ENCODE measurements at places on chromosomes 6 and 20.

- no peaks in the 10 kb centered on the region for H3K4me1 ChIP-seq
- H3K4me3 ChIP-seq = no peak overlapping the region
- DNase-seq = no peak
- H3K36me3 ChIP-seq = no peaks in the 10 kb centered on the region
- no peak overlapping the region for H3K27ac ChIP-seq
- H3K27me3 ChIP-seq = no peaks in the 10 kb centered on the region
Measured at GRCh38 chr6:45586216-45587171, 208.8 kb upstream of the SUPT3H start.

DNA sequence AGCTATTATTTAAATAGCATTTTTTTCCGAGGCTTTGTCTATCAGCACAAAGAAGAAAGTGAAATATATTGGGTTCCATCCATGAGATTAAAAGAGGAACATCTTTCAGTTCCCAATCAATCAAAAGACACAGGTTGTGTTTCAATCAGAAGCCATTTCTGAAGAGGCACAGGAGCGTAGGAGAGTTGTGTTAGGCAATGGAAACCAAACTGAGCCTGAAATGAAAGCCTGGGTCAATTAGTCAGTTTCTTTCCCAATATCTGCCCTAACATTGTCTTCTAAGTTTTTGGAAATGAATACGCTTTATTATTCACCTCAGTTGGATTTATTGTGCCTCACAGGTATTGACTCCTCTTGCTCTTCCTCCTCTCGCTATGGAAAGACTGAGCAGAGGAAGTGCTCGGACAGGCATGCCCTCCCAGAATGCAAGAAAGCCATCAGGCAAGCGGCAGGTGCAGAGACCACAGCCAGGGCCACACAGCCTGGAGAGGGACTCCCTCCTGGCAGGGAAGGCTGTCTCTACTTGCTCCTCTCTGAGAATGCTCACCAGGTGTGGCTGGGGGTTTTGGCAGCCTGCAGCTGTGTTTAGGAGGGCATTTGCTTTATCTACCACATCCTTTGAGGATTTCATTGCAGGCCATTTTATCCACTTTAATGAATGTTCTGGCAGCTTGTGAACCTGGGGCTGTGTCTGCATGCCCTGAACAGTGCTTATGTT lies 100.8 kb upstream of the NEDD9 start:
- no peak overlapping the region for H3K27ac ChIP-seq
- H3K27me3 ChIP-seq = no peaks in the 10 kb centered on the region
- H3K4me3 ChIP-seq = no peak overlapping the region
- DNase-seq = no peak

DNA sequence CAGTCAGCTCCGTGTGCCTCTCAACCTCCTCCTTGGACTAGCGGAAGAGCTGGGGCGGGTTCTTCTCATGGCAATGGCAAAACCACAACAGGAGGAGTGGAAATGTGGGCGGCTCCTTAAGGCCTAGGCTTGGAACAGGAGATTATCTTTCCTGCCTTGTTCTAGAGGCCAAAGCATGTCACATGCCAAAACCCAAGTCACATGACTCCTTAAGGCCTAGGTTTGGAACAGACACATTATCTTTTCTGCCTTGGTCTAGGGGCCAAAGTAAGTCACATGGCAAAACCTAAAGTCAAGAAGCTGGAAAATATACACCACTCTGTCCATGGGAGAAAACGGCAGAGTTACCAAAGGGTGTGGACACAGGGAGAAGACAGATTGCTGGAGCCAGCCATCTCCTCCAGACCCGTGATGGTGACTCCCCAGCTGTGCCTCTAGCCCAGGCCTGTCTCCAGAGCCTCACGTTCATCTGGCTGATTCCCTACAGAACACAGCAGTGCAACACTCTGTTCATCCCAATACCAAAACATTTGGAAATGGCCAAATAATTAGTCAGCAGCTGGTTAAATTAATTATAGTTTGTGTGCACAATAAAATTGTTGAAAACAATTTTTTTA lies 34.2 kb downstream of the ANKRD60 start:
- DNase-seq = no peak
- no peaks in the 10 kb centered on the region for H3K36me3 ChIP-seq
- peaks cover 55% of the 10 kb centered on the region for H3K27me3 ChIP-seq
- H3K4me1 ChIP-seq = no peaks in the 10 kb centered on the region

- no peak for DNase-seq
- H3K27ac ChIP-seq = no peak overlapping the region
- H3K4me3 ChIP-seq = no peak overlapping the region
Measured at GRCh38 chr6:83443516-83443915, 12.7 kb upstream of the ME1 start.

DNA sequence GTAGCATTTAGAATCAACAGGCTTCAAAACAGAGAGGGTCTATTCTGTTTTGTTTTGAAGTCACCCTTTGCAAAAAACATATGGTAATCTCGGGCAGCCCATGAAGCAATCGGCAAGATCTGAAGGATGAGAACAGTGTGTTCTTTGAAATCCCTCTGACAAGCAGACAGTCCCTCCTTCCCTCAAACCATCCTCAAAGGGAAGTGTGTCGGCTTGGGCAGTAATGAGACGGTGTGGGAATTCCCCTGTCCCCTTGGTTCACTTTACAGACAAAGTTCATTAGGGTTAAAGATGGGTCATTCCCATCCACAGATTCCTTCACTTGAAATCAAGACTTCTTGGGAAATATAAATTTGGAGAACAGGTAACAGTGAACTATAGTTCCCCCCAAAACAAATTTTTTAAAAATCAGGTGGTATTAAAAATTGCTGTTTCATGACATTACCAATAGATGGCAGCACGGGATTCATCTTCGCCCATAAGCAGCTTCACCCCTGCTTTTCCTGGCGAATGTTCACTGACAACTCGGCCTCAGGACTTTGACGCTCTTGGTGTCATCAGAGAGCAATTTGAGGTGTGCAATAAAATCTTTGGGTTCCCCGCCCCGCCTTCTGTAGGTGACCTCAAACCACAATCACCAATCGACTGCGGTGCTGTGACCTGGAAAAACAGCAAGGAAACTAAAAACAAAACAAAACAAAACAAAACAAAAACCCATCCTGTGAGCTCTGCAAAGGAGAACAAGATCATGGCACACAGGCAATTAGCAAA lies 159.3 kb upstream of the TNFAIP3 start:
- no peak overlapping the region for H3K27ac ChIP-seq
- H3K36me3 ChIP-seq = no peaks in the 10 kb centered on the region
- peak; percentile 25 for DNase-seq
- H3K27me3 ChIP-seq = no peaks in the 10 kb centered on the region
- H3K4me3 ChIP-seq = peak overlapping the region; percentile 39
- H3K4me1 ChIP-seq = peaks cover 28% of the 10 kb centered on the region

DNA sequence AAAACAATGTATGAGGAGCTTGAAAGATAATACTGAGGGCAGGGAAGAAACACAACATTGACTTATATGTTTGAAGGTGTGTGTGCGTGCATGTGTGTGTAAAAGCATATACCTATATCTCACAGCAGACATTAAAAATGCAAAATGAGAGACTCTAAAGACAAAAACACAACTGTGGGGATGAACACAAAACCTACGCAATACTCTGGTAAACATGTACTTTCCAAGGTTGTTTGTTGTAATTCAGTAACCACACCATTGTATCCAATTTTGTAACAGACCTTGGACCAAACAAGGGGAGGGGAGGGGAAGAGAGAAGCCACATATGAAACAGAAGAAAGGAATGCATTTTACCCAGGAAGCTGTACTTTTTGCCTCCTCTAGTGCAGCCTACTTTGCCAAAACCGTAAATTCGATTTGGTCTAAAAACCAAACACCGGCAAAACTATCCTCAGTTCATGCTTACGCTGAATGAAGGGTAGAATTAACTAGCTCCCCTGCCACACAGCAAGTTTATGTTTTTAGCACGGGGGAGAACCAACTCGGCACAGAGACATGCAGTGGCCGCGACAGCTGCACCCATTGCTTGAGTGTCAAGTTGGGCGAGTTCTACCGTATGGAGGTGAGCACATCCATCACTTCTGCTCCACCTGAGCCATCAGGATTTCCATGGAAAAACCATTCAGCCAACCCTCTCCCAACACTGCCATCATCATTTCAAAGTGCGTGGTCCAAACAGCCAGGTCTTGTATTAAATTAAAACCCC lies 50.0 kb downstream of the CNKSR3 start:
- H3K27ac ChIP-seq = no peak overlapping the region
- no peaks in the 10 kb centered on the region for H3K36me3 ChIP-seq
- no peaks in the 10 kb centered on the region for H3K27me3 ChIP-seq
- no peak for DNase-seq
- H3K4me1 ChIP-seq = peaks cover 54% of the 10 kb centered on the region

DNA sequence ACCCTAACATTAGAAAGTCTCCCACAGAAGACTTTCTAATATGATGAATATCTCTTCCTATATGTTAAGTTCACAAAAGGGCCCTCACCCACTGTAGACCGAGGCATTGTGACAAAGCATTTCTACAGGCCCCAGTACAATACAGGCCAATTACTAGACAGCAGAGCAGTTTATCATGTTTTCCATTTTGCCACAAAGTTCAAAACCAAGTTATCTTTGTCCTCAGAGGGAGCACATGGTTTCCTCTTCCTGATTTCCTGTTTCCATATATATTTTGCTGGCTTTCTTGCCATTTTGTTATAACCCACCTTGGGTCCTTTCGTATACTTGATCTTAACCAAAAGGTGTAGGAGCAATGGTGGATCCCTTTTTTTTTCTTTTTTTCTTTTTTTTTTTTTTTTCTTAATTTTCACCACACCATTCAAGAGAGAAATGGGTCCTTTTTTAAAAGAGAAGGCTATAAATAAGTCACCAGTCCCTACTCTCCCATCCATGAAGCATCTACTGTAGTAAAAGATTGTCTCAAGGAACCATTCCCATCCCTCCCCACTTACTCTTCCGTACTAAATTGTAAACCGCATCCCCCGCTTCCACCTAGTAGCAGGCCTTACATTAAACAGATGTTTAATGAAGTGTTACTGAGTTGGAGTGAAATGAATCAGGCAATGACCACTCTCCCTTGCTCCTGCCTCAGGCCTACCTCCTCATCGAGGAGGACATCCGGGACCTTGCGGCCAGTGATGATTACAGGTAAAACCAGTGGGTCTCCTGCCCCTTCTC lies 2.1 kb upstream of the UBE2C start:
- H3K4me3 ChIP-seq = no peak overlapping the region
- H3K36me3 ChIP-seq = peaks cover 61% of the 10 kb centered on the region
- H3K4me1 ChIP-seq = peaks cover 15% of the 10 kb centered on the region

- DNase-seq = no peak
- H3K27me3 ChIP-seq = peaks cover 3% of the 10 kb centered on the region
- no peak overlapping the region for H3K27ac ChIP-seq
- H3K36me3 ChIP-seq = no peaks in the 10 kb centered on the region
- H3K4me3 ChIP-seq = no peak overlapping the region
Measured at GRCh38 chr20:46509523-46509922, 3.8 kb downstream of the ZNF334 start.

DNA sequence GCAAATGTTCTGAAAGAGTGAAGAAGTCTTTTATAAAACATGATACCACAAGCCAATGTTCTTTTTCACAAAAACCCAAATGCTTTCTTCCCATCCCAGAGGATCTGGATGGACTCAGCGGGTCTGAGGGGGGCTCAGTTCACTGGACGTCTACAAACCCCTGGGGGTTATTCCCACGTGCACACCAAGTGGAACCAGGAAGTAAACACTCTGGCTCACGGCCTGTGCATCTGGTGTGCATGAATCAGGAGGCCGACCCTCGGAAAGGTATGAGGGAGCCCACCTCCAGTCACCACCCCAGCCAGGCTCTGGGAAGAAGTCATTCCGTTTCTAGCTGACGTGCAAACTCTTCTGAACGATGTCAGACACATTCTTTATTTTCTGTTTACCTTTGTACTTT lies 252.2 kb downstream of the DLL1 start:
- peaks cover 26% of the 10 kb centered on the region for H3K4me1 ChIP-seq
- H3K27ac ChIP-seq = no peak overlapping the region
- H3K36me3 ChIP-seq = no peaks in the 10 kb centered on the region
- DNase-seq = no peak
- H3K4me3 ChIP-seq = no peak overlapping the region

DNA sequence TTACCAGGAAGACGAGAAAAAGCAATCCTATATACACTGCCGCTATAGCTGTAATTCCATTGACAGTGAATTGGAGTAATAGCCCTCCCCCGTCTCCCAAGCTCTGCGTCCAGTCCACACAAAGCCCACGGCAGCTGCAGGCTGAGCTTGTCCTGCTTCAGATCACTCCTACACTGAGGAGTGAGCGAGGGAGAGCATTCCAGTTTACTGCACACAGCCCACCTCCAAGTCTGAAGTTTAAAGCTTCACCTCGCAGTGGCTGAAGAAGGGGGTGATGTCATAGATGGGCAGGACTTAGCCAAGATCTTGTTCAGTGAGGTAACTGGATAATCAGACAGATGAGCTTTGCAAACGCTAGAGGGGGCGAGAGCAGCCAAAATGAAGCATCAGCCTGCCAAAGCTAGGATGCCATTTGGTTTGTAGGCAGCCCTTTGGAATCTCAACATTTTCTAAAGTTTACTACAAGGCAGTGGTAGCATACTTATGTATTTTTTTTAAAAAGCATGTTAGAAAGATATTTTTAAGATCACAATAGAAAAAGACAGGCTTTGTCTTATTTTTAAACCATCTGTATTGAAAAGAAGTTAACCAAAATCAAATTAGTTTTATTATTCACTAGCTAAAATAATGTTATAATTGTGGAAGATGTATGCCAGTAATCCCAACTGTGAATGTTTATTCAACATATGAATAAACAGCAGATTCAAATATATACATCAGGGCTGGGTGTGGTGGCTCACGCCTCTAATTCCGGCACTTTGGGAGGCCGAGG lies at the start of gene FLRT3:
Gene FLRT3 (minus strand): TSS at position 213 of the 772 bp plus-strand sequence. CDS start 10,106 bp downstream, outside the sequence.
- no peaks in the 10 kb centered on the region for H3K27me3 ChIP-seq
- H3K4me1 ChIP-seq = no peaks in the 10 kb centered on the region
- peak within 1 kb of the TSS; percentile 22 for H3K27ac ChIP-seq
- peak; percentile 36 for DNase-seq

GRCh38 chr6:116405138-116405537 lies 34.4 kb downstream of the DSE start:
- H3K4me1 ChIP-seq = peaks cover 43% of the 10 kb centered on the region
- peak overlapping the region; percentile 62 for H3K27ac ChIP-seq
- H3K36me3 ChIP-seq = no peaks in the 10 kb centered on the region
- no peaks in the 10 kb centered on the region for H3K27me3 ChIP-seq

DNA sequence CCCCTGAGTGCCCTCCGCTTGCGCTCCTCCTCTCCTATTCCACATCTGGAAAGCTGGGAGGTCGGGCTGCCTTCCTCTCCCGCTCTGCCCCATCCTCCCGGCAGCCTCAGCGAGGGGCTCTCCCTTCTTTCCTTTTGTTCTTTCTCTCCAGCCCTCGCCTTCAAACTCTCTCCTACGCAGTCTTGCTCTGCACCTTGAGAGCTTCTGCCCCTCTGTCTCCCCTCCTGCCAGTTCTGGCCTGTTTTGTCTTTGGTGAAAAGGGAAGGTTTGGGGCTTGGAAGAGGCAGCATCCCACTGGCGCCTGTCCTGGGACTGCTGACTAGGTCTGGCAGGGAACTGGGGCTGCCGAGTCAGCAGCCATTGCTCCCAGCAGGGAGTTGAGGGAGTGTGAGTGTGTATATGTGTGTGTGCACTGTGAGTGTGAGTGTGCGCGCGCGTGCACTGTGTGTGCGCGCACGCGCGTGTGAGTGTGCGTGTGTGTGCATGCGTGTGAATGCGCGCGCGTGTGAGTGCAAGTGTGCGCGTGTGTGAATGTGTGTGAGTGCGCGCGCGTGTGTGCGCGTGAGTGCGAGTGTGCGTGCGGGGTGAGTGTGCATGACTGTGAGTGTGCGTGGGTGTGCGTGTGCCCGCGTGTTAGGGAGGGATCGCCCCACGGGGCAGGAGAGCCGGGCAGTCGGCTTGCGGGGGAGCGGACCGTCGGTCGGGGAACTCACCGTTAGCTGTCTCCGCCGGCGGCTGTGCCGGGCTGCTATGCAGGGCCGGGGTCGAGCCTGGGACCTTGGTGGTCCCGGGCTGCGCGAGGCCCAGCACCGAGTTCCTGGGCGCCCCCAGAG lies 523 bp downstream of the CPXM1 start:
- H3K4me1 ChIP-seq = peaks cover 23% of the 10 kb centered on the region
- peak overlapping the region; percentile 56 for H3K4me3 ChIP-seq
- H3K27ac ChIP-seq = no peak overlapping the region

All from left ventricle myocardium inferior (tissue), 1 donor.